ENCODE measurements at places on chromosomes 2 and 18. TPM values are rescaled to one million over a fixed set of nuclear protein-coding genes. Genes with fewer than 3 reads are reported as not detected.
A peak's percentile ranks its signal among the peaks of the same experiment; 100 is the strongest.

- H3K27ac ChIP-seq, result peak overlapping the region; percentile 95
- no peak overlapping the region for H3K4me3 ChIP-seq
- H3K4me1 ChIP-seq, result peaks cover 96% of the 10 kb centered on the region
- peaks cover 73% of the 10 kb centered on the region for H3K36me3 ChIP-seq
- DNase-seq, result peak; percentile 59
These were observed 112.4 kb downstream of the FEZ2 start for GRCh38 chr2:36485521-36485920.

DNA sequence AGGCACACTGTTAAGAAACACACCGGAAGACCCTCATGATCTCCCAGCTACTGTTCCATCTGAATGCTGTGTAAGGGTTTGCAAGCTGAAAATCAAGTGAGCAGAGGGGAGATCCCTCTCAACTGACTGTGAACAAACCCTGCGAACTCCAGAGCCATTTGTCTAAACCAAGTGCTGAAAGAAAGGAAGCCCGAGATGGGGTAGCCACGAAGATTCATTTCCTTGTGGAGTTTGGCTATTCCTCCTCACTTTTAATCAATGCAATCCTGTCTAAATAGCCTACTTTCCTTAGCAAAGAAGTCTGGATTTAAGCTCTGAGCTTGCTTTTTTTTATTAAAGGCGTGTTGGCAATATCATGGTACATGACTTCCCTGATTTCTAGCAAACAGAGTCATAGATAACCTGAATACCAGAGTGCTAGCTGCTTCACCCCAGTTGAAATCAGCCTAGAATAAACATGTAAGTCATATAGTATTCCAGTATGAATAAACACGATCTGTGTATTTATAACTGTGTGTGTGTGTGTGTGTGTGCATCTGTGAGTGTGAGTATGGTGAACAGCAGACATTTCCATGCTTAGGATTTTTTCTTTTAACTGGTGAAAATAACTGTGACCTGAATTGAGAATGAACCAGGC, 365.2 kb downstream of the ZNF521 start:
- H3K36me3 ChIP-seq, result no peaks in the 10 kb centered on the region
- DNase-seq, result no peak
- H3K4me1 ChIP-seq, result no peaks in the 10 kb centered on the region
- no peak overlapping the region for H3K27ac ChIP-seq
- H3K27me3 ChIP-seq, result no peaks in the 10 kb centered on the region

DNA sequence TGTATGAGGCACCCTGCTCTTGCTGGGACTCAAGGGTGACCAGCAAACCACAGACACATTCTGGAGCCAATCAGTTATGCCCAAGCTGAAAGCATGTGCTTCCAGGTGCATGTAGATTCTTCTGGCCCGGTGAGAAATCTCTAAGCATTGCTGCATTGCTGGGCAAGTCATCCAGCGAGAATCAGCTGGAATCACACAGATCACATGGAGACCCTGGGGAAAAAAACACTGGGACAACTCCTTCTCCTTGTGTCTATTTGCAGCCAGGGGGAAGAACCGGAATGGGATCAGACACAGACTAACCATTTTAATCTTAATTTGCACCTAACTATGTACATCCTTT, 119.7 kb upstream of the KLF7 start:
- no peaks in the 10 kb centered on the region for H3K27me3 ChIP-seq
- H3K27ac ChIP-seq, result no peak overlapping the region
- no peaks in the 10 kb centered on the region for H3K36me3 ChIP-seq

KCNJ13 gene
- not detected for total RNA-seq

Measured in osteoblast (primary cell).